Placental epithelial cell (primary cell): ENCODE measurements at places on chromosomes 11 and 22. TPM values are rescaled to one million over a fixed set of nuclear protein-coding genes. Genes with fewer than 3 reads are reported as not detected.

TNNT3 gene
- total RNA-seq = 10.1 and 62.4 TPM in 2 replicates

TEX12 gene
- total RNA-seq = 0.11 TPM in 1 of 2 replicates, not detected in the other

POTEH gene
- total RNA-seq = not detected in 2 replicates

MPZL3 gene
- total RNA-seq = 35.3 and 61.1 TPM in 2 replicates

SPI1 gene
- not detected in 2 replicates for total RNA-seq

CRACR2B gene
- total RNA-seq = 1.2 and 1.6 TPM in 2 replicates

MMP27 gene
- not detected in 2 replicates for total RNA-seq
